ENCODE measurements at places on chromosomes 6 and 20.

DNA sequence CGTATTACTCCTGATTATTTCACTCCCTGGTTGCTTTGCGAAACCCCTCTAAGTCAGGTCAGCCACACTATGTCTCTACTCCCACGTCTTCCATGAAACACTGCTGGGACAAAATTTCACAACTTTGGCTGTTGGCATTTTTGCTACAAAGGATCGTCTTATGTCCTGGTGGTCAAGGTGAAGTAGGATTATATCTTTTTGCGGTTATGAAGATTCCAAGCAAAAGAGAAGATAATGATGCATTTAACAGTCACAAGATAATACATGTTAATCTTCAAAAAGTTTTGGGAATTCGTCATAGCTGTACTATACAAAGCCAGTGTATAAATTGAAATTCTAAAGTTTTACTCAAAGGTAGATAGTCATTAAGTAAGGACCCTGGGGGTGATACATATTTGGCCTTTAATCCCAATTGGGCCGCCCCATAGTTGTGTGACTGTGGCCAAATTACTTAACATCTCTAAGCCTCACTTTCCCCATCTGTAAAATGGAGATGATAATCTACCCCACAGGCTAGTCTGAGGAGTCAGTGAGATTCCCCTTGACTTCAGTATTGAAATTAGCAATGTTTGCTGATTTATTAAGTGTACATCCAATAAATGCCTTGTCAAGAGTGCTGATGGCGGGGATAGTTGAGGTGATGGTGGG, 212.1 kb downstream of the ARID1B start:
- no peak for DNase-seq

GRCh38 chr6:35461270-35461669, 6.9 kb upstream of the RPL10A start:
- no peak for DNase-seq

DNA sequence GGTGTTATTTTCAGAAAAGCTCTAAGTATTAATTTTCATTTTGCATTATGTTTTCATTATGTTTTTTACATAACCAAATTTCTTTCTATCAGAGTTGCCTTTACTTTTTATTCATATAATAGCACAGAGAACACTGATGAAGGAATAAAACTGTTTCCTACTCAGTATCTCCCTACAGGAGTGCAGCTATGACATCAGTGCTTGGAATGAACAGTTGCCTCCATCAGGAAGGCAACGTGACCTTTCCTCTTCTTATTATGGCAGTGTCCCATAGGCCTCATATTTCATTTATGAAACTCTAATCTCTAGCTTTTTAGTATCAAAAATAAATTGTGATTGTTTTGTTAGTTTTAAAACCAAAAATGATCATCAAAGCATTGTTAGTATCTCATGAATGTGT, 712.8 kb downstream of the CD109 start:
- DNase-seq, result no peak

- DNase-seq, result no peak
These were observed 187.0 kb downstream of the DTNBP1 start for GRCh38 chr6:15475872-15476271.

DNA sequence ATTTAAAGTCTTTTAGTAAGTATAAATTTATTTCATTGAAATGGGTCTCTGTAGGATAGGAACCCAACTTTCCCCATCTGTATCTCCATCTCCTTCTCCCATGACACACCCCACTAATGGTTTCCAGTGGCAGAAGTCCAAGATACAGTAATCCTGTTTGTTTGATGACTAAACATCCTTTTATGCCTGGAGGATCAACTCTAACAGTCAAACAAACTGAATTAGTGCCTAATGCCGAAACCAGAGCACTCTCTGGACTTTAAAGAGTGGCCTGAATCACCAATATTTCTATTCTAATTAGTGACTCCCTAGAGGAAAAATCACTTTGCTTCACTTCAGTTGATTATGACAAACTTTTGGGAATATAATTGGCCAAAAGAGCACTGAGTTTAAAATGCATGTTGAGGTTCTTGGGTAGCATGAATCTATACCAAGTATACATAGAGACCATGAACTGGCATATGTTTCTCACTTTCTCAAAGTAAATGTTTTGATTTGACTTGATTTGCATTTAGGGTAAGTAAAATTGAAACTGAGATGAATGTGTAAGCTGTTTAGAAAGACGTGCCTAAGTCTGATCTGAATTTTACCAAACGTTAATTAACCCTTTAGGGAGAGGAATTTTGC, 776.4 kb upstream of the NRSN1 start:
- no peak for DNase-seq

DNA sequence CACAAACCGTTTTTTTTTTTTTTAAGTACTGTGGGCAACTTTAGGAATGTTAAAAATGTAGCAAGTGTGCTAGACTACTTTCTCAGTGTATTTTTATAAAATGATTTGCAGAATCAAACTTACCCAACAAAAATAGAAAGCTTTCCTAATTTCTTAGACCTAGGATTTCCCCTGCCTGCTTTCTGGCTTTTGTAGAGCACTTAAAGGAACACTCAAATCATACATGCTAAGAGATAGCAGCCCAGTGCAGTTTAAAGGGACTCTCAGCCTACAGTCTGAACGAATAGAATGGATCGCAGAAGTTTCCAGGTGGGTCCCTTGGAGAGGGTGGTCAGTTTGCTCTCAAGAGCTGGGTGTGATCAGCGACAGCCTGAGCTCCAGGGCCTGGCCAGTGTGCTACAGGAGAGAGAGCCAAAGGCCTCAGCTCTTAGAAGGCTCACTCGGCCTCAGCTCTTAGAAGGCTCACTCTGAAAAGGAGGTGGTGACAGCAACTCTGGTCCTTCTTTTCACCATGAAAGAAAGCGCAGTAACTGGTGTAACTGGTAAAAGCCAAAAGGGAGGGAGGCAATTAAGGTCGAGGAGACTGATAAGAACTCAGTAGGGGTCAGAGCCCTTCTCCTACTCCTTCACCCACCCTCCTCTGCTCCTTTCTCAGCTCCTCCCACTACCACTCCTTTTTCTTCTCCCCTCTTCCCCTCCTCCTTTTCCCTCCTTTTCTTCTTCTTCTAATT, 142.4 kb downstream of the ZFP64 start:
- no peak for DNase-seq

- no peak for DNase-seq
These were observed 207.4 kb upstream of the ZNF217 start for GRCh38 chr20:53800883-53801604.

DNA sequence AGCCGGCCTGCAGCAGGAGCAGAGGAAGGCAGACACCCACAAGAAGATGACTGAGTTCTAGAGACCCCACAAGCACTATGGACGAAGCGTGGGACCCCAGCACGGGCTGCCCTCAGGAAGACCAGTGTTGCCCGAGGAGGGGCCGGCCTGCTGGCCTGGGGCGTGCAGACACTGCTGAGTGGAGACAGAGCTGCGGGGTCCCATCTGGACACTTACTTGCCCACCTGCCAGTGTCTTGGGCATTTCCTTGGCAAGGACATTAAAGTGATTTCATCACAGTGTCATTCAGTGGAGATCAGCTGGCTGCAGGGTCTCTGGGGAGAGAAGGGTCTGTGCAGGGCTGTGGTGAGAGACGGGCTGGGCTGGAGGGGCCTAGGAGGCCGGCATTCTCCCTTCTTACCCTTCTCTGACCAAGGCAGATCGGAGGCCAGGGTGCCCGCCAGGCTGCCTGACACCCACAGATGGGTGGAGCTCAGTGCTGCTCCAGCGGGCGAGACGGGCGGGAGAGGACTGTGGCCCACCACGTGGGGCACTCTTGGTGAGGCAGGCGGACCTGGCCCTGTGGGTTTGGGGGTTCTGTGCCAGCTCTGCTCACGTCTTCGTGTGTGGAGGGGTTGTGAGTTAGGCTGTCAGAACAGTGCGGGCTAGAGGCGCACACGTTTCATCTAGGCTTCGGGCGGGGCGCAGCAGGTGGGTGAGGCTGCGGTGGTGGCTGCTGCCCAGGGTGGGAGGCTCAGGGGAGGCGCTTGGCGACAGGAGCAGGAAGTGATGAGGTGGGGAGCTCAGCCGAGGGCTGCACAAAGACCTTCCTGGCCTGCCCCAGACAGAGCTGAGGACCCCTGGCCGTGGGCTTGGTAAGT, at the start of gene LIME1:
Gene LIME1, plus strand, starts transcription at position 806 of the 860 bp plus-strand sequence. CDS start 886 bp downstream, outside the sequence.
- DNase-seq, result peak; percentile 66

- DNase-seq, result no peak
These were observed 95.3 kb upstream of the RSPO3 start for GRCh38 chr6:127023001-127023778.

DNA sequence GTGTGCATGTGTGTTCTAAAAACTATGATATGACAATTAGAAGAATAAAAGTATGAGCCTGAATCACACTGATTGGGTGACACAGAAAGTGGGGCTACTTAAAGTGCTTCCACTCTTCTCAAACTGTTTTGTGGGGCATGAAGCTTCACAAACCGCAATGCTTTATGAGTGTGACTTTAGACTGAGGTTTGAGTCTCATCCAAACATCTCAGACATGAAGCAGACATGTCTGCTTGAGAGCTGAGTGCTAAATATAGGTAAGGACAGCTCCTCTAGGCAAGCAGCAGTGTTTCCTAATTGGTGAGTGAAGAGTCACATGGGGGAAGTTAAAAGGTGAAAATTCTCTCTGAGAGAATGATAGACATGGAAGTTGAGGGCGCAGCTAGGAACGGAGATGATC, 726.9 kb upstream of the CITED2 start:
- no peak for DNase-seq

DNA sequence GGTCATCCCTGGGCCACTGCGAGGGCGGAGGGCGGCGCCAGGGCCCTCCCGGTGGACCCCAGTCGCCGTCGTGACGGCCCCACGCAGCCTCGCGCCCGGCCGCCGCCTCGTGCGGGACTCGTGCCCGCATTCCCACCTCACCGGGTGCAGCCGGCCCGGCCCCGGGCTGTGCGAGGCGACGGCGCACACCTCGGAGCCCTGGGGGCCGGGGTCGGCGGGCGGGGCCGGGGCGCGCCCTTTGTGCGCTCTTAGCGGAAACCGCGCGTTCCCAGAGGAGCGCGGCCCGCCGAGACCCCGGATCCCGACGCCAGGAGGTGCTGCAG, 5.5 kb upstream of the DLL1 start:
- DNase-seq, result no peak

DNA sequence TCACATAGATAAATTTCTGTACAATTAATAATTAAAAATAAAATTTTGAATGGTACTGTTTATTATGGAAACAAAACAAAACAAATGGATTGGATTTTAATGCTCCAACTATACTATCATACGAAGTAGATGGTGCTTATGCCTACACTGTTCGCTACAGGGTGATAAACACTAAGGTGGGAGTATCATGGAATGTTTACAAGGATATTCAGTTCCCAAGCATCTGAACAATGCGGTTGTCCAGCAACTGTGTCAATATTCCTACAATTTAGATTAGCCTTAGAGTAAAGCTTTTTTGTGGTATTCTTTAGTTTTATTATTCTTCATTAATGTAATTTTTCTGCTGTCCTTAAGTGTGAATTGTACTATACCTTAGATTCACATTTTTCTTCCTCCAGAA, 105.1 kb downstream of the MMS22L start:
- DNase-seq, result no peak

GRCh38 chr6:116022841-116023445, 37.7 kb downstream of the FRK start:
- DNase-seq, result no peak

DNA sequence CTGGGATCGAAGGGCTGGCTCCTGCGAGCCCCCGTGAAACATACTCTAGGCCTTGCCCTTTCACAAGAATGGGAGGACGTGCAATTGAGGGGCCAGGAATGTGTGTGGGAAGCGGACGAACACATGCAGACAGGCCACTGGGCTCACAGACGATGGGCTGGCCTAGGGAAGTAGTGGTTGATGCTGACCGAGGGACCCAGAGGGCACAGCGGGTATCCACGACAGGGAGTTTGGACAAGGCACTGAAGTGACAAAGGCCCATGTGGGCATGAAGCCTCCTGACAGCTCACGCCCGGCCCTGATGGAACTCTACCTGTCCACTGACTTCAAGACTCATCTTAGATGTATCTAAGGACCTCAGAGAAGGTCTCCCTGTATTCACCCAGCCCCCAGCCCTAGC, 52.2 kb downstream of the MYH7B start:
- no peak for DNase-seq

- DNase-seq, result no peak
These were observed 167.6 kb downstream of the PLCB4 start for GRCh38 chr20:9236458-9236857.

Measured in stimulated activated naive CD4-positive, alpha-beta T cell treated with Interleukin-2 at 50 U/mL for 16 hours (primary cell).